ENCODE measurements at places on chromosomes 12 and 14. TPM values are rescaled to one million over a fixed set of nuclear protein-coding genes. Genes with fewer than 3 reads are reported as not detected.

Gene CCDC175
- total RNA-seq, result not detected

Gene FAM90A1
- total RNA-seq, result 0.41 TPM

Gene CLEC2A
- not detected for total RNA-seq

Gene OASL
- 3.7 TPM for total RNA-seq

Measured in foreskin keratinocyte (primary cell).